ENCODE measurements at places on chromosomes 2 and 18. TPM values are rescaled to one million over a fixed set of nuclear protein-coding genes. Genes with fewer than 3 reads are reported as not detected.

DNA sequence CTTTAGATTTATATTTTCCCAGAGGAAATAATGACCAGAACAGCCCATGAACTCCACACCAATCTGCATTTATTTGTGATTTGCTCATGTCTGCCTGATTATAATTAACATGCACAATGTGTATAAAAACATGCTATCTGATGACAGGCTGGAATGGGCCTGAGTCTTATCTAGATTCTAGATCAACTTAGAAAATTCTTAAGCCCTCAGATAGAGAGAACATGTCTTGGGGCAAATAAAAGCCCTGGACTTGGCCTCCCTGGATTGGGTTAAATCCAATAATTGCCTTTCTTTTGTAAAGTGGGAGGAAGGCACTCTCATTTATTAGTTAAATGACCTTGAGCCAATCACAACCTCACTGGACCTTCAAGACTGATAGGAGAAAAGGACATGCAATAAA lies 61.8 kb downstream of the EVA1A start:
- DNase-seq, result no peak

GRCh38 chr2:208798698-208799097 lies 392.1 kb downstream of the PTH2R start:
- no peak for DNase-seq

- DNase-seq, result no peak
Measured at GRCh38 chr2:240298117-240298790, 137.2 kb upstream of the GPC1 start.

DNA sequence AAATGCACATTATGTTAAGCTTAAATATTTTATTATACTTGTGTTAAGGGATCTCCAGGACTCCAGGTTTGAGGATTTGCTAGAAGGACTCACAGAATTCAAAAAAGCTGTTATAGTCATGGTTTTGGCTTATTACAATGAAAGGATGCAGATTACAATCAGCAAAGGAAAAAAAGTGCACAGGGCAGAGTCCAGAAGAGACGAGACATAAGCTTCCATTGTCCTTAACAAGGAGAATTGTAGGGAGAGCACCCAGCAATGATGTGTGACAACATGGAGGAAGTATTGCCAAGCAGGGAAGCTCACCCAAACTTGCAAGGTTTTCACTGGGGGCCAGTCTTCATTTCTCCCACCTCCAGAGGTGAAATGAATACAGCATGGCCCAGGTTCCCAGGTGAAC lies 12.8 kb upstream of the MYO5B start:
- no peak for DNase-seq

- DNase-seq, result peak; percentile 27
Measured at GRCh38 chr18:45916302-45916701, 50.8 kb downstream of the EPG5 start.

DNA sequence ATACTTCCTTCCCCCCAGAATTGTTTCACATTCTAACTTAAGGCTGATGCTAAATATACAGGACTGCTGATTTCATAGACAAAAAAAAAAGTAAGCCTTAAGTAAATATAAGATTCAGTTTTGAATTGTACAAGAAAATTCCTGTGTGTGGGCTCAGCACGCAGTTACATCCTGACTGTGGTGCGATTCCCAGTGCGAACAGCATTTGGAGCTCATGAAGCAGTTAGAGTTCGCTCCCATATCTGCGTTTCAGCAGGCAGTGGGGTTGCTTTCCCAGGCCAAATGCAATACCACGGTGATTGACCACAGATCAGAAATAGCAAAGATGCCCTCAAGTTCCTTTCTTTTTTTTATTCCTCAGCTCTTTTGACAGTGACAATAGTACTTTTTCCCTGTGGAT lies 75.6 kb downstream of the SATB2 start:
- DNase-seq, result no peak

DNA sequence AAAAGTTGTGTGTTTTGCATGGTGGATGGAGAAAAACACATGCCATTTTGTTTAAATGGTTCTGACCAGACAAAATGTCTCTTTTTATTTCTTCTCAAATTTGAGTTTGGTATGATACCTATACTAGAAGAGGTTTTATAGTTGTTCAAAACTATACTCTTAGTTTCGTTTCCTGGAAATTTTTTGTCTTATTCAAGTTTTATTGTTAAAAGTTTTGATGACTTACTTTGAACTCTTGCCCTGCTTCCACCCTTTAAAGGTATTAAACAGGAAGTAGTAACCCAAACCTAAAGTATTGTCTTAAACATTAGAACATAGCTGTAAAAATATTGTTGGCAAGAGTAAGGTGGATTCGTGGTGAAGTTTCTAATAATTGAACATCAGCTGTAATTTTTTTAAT lies 98.2 kb downstream of the BABAM2 start:
- no peak for DNase-seq

- no peak for DNase-seq
Measured at GRCh38 chr2:133097666-133098065, 427.7 kb upstream of the LYPD1 start.

DNA sequence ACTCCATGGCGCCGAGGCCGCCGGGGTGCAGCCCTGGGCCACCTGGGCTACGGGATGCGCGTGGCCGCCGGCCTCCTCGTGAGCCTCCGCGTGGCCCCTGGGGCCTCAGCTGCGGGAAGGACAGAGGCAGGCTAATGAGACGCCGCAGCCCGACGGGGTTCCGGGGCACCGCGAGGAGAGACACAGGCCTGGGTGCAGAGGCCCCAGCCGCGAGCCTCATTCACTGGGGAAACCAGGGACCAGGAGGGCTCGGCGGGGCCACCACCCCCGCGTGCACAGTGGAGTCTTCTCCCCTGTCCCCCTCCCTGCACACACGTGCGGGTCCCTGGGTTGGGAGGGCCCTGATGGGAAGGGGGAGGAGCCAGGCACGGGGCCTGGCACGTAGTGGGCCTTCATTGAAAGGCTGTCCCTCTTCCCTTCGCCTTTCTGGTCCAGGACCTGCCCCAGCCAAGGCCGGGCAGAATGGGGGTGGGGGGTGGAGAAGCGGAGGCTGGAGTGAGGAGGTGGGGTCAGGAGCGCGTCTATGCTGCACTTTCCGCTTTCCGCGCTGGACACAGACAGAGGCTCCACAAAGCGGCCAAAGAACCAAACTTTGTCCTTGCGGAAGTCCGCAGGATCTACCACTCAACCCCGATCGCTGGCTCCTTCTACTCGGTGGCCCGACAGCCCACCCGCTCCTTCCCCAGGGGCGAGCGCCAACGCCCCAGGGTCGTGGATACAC lies 9.1 kb downstream of the ALPP start:
- no peak for DNase-seq

DNA sequence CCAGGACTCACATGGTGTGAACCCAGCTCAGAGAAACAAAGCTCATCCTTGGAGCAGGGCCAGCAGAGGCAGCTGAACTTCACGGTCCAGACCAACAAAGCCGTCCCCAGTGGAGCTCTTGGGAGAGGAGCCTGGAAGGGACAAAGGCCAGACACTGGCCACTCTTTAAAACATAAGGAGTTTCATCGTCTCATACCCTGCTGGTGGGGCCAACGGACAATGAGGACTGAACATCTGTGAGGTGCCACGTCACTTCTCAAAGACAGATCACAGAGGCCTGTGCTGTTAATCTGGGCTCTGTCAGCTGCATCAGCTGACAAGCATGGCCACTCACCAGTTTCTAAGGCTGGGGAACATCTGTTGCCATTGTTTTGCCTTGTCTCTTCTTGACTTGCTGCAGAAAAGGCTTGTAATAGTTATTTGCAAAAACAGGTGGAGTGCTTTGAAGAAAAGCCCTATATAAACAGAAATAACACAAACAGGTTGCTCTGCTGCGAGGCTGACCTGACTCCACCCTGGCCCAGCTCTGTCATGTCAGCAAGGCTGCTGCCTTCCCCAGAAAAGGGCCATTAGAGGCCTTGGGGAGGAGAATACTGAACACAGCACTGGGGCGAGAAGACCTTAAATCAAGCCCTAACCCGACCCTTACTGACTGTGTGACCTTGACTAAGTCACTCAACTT lies 68.1 kb upstream of the DAPL1 start:
- DNase-seq, result no peak

GRCh38 chr2:35082072-35082471 lies 1273.5 kb upstream of the CRIM1 start:
- DNase-seq, result no peak

- DNase-seq, result no peak
Measured at GRCh38 chr2:6841537-6842287, 24.0 kb downstream of the CMPK2 start.

DNA sequence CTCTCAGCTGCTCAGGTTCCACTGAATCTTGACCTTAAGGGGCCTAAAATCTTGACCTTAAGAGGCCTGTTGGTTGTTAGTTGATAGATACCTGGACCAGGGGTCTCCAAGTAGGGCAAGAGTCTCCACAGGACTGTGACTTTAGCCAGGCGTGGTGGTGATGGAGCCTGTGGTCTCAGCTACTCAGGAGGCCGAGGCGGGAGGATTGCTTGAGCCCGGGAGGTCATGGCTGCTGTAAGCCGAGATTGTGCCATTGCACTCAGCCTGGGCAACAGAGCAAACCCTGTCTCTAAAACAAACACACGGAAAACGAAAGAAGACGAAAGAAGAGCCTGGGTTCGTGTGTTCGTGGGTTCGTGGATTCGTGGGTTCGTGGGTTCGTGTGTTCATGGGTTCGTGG lies 120.2 kb upstream of the CTDP1 start:
- DNase-seq, result no peak

- no peak for DNase-seq
Measured at GRCh38 chr2:151056870-151057269, 204.8 kb downstream of the RBM43 start.

DNA sequence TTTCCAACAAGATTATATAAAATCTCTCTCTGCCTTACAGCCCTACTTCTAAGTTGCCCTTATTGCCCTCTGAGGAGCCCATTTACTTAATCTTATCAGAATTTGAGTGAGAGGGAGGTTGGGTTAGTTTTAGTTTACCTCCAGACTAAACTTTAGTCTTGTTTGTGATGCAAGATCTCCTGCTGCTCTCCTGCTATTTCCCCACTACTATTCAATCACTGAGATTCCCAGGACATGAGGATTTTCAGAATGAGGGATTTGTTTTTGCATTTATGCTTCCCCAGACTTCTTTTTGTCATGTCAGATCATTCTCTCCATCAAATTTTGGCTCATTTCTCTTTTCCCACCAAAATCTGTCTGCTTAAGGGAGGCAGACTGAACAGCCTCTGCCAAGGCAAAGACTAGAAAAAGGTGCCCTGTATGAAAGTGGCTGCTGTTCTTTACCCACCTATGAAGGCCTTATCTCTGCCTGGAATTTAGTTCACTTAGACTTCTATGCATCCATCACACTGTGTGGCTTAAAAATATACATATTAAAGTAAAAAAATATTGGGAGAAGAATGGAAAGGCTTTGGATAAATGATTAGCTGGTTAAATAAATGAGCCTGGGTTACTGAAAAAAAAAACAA lies 401.3 kb downstream of the PID1 start:
- no peak for DNase-seq

- no peak for DNase-seq
Measured at GRCh38 chr2:96602330-96602823, 35.7 kb downstream of the KANSL3 start.

- DNase-seq, result no peak
Measured at GRCh38 chr2:121398853-121399252, 113.9 kb upstream of the TFCP2L1 start.

- DNase-seq, result no peak
Measured at GRCh38 chr2:182355815-182356214, 71.0 kb downstream of the PDE1A start.

DNA sequence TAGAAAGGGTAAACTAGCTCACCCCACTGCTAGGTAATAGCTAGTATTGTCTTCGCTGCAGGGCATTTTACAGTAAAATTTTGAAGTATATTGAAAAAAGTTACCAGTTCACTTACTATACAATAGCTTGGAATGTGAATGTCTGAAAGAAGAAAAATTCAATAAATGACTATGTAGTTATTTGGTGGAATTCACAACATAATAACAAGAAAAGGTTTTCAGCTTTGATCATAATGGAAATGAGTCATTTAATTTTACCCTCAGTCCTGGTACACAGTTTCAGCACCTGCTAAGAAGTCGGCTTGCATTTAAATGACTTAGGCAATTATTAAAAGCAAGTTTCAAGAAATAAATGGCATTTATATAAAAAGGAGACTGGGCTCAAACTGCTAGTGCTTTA lies 90.4 kb downstream of the NUP35 start:
- no peak for DNase-seq

- no peak for DNase-seq
Measured at GRCh38 chr2:44086629-44087028, 82.0 kb upstream of the PPM1B start.

- DNase-seq, result no peak
Measured at GRCh38 chr18:76538846-76539245, 43.8 kb upstream of the ZNF516 start.

GRCh38 chr2:185284696-185285095 lies 453.9 kb upstream of the FSIP2 start:
- DNase-seq, result no peak

DNA sequence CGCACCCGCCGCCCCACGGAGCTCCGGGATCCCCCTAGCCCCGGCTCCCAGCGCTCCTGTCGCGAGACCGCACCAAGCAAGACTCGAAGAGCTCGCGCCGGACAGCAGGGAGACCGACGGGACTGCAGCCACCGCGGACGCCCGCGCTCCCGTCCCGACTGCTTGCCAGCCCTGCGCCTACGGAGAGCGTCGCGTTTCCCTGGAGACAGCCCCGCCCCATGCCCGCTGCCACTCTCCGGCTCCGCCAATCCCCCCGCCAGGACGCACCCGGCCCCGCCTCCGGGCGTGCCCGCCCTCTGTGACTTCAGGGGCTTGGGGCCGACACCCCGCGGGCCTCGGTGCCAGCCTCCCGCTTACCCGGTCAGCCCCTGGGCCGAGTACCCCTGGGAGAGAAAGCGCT lies at the start of gene ANKMY1:
Gene ANKMY1, minus strand, starts transcription at position 181 of the 400 bp plus-strand sequence. CDS start 653 bp downstream, outside the sequence.
- no peak for DNase-seq

DNA sequence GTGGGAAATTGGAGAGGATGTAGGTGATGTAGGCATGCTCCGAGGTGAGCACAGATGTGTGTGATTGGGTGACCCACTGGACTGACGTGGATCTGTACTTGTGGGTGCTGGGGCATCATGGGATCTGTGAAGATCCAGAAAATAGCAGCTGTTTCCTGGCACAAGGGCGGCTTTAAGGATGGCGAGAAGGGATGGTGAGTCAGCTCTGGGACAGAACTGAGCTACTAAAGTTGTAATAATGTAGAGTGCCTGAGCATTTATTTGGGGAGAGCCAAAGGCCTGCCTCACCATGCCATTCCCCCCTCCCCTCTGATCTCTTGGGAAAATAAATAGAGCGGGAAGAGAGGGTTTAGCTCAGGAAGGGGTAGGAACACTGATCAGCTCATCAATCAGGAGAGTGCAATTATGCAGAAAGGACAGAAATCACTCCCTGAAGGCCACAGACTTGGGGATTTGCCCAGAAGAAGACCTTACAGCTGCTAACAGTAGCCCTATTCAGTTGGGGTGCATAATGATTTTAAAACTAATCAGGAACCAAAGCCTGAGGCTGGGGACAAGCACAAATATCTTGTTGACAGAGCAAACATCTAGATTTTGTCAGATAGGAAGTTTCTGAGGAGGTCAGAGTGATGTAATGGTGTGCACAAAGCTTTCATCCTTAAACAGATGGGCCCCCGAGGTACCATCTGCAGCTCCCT lies 30.3 kb downstream of the TANC1 start:
- DNase-seq, result no peak

- no peak for DNase-seq
Measured at GRCh38 chr2:112150447-112150846, 12.3 kb downstream of the FBLN7 start.

The CIB4 gene
- total RNA-seq, result not detected

The ERBB4 gene
- total RNA-seq, result not detected

The MAP3K19 gene
- not detected for total RNA-seq

The CLEC4F gene
- total RNA-seq, result 0.33 TPM
